ENCODE measurements at places on chromosomes 11 and 22. TPM values are rescaled to one million over a fixed set of nuclear protein-coding genes. Genes with fewer than 3 reads are reported as not detected.

DNA sequence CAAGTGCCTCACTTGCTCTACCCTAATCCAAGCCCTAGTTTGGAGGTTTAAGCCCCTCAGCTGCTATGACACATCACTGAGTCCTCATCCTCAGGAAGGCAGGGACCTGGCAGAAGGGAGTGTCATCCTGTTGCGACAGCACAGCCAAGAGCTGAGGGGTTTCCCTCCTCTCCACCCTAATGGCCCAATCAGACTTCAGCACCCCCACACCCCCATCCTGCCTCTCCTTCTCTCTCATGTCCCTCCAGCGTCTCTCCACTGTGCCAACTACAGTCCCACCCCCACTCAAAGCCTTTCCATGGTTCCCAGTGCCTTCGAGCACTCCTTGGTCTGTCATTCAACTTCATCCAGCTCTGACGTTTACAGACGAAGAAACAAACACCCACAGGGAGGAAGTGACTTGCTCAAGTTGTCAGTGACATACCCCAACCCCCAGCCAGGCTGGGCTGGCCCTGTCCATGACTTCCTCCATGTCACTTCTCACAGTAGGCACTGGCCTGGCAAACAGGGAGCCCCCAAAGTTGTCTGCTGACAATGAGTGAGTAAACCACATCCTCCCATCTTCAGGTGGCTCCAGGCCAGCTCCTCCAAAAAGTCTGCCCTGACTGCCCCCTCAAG, 15.6 kb downstream of the ARAP1 start:
- peaks cover 20% of the 10 kb centered on the region for H3K4me1 ChIP-seq
- DNase-seq, result peak; percentile 47
- no peak overlapping the region for H3K4me3 ChIP-seq
- no peaks in the 10 kb centered on the region for H3K27me3 ChIP-seq
- no peaks in the 10 kb centered on the region for H3K36me3 ChIP-seq

GRCh38 chr11:134657631-134658030, 245.6 kb upstream of the B3GAT1 start:
- H3K4me3 ChIP-seq, result no peak overlapping the region
- no peak overlapping the region for H3K27ac ChIP-seq
- H3K36me3 ChIP-seq, result no peaks in the 10 kb centered on the region
- H3K27me3 ChIP-seq, result no peaks in the 10 kb centered on the region

DNA sequence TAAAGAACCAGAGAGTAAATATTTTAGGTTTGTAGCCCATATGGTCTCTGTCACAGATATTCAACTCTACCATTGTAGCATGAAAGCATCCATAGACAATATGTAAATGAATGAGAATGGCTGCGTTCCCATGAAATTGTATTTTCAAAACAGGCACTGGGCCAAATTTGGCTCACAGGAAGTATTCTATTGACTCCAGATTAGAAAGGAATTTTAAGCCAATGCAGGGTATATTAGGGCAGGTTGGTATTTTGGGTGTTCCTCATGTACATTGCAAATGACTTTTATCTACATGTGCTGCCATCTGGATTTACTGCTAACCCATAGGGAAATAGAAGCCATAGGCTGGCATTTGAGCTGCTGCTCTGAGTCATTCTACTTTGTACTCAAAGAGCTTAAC, 35.1 kb upstream of the PDGFD start:
- no peak overlapping the region for H3K27ac ChIP-seq
- H3K36me3 ChIP-seq, result no peaks in the 10 kb centered on the region
- no peaks in the 10 kb centered on the region for H3K4me1 ChIP-seq
- H3K27me3 ChIP-seq, result no peaks in the 10 kb centered on the region
- no peak overlapping the region for H3K4me3 ChIP-seq
- no peak for DNase-seq

Gene OR51I1
- total RNA-seq, result not detected

Gene GDPD4
- total RNA-seq, result not detected
